ENCODE measurements at places on chromosomes 5 and 9. TPM values are rescaled to one million over a fixed set of nuclear protein-coding genes. Genes with fewer than 3 reads are reported as not detected.

GRCh38 chr5:98470747-98471146 is 302.7 kb upstream of the RGMB start:
- no peak for DNase-seq

DNA sequence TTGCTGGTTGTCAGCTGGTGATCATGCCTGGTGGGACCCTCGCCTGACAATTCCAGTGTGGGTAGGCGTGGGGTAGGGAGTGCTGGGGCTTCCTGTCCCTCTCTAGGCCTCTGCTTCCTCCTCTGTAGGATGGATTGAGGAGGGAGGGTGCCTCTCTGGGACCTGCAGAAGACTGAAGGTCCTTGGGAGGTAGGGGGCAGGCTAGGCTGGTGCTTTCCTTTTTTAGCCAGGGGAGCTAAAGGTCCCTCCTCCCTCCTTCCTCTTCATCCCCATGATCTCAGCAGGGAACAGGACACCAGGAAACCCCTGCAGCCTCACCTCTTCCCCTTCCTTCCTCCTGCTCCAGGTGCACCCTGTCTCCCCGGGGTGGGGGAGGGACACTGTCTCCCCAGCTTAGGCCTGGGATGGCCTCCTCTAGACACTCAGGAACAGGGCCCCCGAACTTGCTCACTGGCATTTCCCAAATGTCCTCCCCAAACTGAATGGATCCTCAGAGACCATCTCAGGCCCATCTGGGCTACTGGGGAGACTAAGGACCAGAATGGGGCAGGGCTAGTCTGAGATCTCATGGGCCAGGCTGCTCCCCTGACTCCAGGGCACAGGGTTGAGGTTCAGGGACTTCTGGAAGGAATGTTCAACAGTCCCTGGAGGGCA is 8.4 kb downstream of the SH2D3C start:
- no peak for DNase-seq

The DNAI1 gene
- 1.9 TPM for total RNA-seq

- DNase-seq = no peak
Measured at GRCh38 chr9:4422495-4422894, 67.8 kb upstream of the SLC1A1 start.

- DNase-seq = no peak
Measured at GRCh38 chr5:36647046-36647445, 40.6 kb downstream of the SLC1A3 start.

- no peak for DNase-seq
Measured at GRCh38 chr5:169204788-169205400, 96.0 kb downstream of the SLIT3 start.

DNA sequence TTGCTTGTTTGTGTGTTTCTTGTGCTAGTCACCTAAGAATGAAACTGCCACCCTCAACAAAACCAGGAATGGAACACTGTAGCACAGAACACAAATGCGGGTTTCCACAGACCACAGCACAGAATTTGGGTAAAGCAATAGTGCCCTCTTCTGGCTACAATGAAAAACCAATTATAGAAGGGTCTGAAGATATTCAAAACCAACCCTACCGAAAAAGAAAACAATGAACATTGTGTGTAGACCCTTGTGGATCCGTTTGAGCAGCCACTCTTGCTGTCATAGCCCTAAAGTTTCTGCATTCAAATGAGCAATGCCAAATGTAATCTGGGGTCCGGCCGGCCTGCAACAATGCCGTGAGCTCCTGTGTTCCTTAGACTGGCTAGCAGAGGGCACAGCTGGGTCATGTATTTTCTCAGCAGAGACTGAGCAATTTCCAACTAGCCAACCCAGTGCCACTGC is 8.3 kb upstream of the ENC1 start:
- no peak for DNase-seq

DNA sequence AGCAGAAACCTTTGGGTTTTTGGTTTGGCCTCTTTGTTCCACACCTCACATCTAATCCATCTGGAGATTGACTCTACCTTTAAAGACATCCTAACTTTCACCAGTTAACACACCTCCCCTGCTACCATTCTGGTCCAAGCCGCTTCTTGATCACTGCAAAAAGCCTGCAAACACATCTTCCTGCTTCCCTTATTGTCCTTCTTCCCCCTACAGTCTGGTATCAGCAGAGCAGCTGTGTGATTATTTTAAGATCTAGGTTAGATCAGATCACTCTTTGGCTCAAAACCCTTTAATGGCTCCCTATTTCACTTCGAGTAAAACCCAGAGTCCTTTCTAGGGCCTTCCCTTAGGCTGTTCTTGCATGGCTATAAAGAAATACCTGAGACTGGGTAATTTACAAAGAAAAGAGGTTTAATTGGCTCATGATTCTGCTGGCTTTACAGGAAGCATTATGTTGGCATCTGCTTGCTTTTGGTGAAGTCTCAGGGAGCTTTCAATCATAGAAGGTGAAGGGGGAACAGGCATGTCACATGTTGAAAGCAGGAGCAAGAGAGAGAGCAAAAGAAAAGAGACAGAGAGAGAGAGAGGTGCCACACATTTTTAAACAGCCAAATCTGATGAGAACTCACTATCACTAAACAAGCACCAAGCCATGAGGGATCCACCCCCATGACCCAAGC is 1.5 kb upstream of the TEX10 start:
- DNase-seq = no peak

- no peak for DNase-seq
Measured at GRCh38 chr9:91481972-91482371, 58.3 kb upstream of the NFIL3 start.

The HEMGN gene
- total RNA-seq = not detected

The MYORG gene
- 1.7 TPM for total RNA-seq

The PCDHGB4 gene
- 5.3 TPM for total RNA-seq

The SEMA4D gene
- total RNA-seq = 33.5 TPM

DNA sequence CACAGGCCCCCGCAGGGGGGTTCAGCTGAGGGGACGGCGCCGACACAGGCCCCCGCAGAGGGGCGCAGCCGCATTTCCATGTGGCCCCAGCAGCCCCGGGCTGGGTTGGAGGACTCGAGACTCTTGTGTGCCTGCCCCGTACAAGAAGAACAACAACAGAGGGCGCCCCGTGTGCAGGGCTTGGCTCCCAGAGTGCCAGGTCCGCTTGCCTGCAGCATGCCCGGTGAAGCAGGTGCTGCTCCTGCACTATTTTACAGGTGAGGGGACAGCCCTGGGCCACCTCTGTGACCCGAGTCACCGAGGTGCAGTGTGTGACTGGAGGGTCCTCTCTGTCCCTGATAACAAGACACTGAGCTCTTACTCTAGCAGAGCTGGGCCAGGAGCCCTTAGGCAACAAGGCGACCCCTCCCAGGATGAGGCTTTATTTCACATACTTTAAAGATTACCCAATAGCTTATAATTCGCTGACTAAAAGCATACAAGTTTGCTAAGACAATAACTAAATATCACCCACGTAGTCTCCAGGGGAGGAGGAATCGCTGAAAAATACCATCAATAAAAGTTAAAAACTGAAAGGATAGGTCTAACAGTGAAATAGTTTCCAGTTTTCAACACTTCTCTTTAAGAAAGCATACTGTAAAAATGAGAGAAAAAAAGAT is 41.7 kb upstream of the SLC9A3 start:
- no peak for DNase-seq

- DNase-seq = no peak
Measured at GRCh38 chr9:129995409-129996160, 47.4 kb downstream of the FNBP1 start.

- DNase-seq = no peak
Measured at GRCh38 chr5:35016174-35017051, 31.3 kb downstream of the AGXT2 start.

DNA sequence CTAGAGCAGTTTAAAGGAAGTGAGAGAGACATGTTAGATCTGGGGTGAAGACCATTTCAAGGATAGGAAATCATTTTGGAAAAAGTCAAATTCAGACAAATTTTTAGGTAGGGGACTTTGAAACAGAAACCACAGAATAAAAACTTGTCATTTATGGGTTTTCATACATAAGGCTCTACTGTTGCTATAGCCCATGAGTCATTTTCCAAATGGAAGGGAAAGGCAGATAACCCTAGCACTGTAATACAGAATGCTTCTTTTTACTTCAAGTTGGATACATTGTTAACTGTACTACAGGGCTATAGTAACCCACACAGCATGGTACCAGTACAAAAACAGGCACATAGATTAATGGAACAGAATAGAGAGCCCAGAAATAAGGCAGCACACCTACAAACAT is 455.4 kb downstream of the EBF1 start:
- no peak for DNase-seq

DNA sequence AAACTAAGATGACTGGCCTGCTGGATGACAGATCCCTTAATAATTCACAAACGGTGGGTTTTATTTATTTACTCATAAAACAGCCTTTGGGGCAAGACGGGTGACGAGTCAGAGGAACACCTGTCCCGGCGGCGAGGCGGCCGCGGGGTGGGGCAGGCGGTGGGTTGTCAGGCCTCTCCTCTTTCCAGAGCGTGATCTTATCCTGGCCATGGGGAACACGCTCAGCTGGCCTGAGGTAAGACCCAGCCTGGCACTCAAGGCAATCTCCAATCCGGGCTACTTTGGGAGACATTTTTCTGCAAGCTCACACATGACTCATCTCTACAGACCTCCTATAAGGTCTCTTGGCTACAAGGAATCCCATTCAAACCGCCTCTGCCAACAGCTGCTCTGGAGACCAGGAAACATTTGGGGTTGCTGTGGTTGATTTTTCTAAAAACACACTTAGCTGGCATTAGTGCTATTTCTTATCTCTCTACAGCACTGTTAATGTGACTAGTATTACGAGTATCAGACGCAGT is 6.3 kb downstream of the RAPGEF1 start:
- no peak for DNase-seq

The CTNND2 gene
- 39.4 TPM for total RNA-seq

GRCh38 chr9:135289081-135289491 is 190.5 kb upstream of the PPP1R26 start:
- DNase-seq = no peak

GRCh38 chr9:12195456-12195855 is 497.7 kb upstream of the TYRP1 start:
- DNase-seq = no peak

DNA sequence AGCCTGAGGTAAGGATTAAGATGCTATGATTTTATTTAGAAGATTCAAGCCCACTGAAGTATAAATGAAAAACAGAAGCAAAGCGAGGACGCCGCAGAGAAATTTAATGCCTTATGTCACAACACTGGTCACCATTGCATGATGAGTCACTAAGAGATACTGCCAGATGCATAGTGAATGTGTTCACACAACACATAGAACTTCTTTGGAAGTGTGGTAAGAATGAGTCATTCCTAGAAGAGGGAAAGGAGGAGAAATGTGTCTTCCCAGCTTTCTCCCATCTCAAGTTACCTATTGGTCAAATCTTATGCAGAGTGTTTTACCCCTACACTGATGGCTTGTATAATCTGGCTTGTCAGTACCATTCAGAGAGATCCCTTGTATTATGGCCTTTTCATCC is 465.3 kb upstream of the ARRDC3 start:
- DNase-seq = no peak

- no peak for DNase-seq
Measured at GRCh38 chr5:150300496-150301169, 2.1 kb downstream of the ARSI start.

The ADGRD2 gene
- total RNA-seq = not detected

DNA sequence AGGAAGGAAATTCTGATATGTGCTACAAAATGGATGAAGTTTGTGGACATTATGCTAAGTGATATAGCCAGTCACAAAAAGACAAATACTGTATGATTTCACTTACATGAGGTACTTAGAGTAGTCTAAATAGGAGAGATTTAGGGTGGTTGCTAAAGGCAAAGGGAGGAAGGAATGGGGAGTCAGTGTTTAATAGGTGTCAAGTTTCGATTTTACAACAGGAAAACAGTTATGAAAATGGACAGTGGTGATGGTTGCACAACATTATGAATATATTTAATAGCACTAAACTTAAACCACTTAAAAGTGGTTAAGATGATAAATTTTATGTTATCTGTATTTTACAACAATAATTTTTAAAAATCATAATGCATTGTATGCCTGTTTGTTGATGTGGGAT is 40.4 kb upstream of the ECM2 start:
- no peak for DNase-seq

DNA sequence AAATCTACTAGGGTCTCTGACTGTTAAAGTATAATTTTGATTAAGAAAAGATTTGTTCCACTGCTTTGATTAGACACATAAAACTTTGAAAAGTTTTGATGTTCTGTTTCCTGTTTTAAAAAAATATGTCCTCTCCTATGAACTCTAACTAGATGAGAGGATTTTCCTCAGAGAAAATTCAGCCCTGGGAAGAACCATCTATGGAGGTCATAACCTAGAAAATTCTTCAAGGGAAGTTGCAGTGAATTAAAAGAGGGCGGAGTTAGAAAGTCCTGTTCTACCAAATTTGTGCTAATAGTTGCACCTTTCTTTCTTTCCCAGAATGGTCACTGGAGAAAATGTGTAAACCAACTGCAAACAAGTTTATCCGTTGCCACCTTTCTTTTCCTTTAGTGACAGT is 27.7 kb downstream of the PIK3R1 start:
- DNase-seq = no peak

The SMIM3 gene
- 5.7 TPM for total RNA-seq

The LCN9 gene
- 0.30 TPM for total RNA-seq

The CNTNAP3 gene
- 5.4 TPM for total RNA-seq

GRCh38 chr5:143435210-143435657 is 31.7 kb upstream of the NR3C1 start:
- DNase-seq = no peak

- no peak for DNase-seq
Measured at GRCh38 chr9:109355564-109356297, 34.9 kb upstream of the EPB41L4B start.

The TRIM41 gene
- 39.1 TPM for total RNA-seq

- DNase-seq = no peak
Measured at GRCh38 chr9:135326141-135326540, 153.4 kb upstream of the PPP1R26 start.

The GLRA1 gene
- total RNA-seq = 0.21 TPM

GRCh38 chr5:158770506-158770905 is 329.2 kb downstream of the EBF1 start:
- DNase-seq = no peak

- DNase-seq = no peak
Measured at GRCh38 chr5:126370796-126371718, 52.2 kb upstream of the GRAMD2B start.

The CCDC192 gene
- 1.3 TPM for total RNA-seq

- DNase-seq = no peak
Measured at GRCh38 chr9:123620239-123620638, 264.2 kb downstream of the CRB2 start.

- no peak for DNase-seq
Measured at GRCh38 chr9:81559709-81560108, 129.6 kb downstream of the TLE1 start.

The OSMR gene
- total RNA-seq = 2.7 TPM
